ENCODE measurements at places on chromosomes 11 and 22. TPM values are rescaled to one million over a fixed set of nuclear protein-coding genes. Genes with fewer than 3 reads are reported as not detected.

DNA sequence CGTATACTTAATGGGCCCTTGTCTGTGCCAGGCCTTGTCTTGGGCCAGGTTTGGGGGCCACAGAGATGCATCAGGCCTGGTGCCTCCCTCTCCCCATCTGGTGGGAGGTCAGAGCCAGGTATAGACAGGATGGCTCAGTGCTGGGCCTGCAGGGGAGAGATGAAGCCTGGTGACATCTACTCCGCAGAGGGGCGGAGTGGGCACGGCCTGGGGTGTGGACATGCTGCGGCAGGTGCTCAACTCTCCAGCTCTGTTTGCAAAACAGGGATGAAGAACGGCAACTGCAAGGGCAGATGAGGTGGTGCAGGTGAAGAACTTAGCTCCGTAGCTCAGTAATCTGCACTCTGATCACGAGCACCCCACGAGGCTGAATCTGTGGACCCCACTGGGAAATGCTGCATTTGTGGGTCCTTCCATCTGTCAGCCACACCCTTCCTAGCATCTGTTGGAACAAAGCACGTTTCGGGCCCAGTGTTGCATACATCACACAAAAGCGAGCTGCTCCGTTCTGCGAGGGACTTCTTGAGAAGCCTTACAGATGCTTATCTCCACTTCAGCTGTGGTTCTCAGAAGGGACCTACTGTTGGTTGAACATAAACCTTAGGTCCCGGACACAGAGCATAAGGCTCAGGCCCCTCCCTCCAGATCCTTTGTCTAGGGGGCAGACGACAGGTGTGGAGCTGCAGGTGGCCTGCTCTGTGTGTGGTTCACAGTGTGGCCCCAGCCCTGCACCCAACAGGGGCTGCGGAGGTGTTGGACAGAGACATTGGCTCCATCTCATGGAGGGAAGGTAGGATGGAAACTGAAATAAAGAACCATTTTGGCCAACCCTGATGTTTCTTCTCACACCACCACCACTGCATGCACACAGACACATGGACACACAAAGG, 78.3 kb downstream of the LRRC32 start:
- peak; percentile 71 for DNase-seq

DNA sequence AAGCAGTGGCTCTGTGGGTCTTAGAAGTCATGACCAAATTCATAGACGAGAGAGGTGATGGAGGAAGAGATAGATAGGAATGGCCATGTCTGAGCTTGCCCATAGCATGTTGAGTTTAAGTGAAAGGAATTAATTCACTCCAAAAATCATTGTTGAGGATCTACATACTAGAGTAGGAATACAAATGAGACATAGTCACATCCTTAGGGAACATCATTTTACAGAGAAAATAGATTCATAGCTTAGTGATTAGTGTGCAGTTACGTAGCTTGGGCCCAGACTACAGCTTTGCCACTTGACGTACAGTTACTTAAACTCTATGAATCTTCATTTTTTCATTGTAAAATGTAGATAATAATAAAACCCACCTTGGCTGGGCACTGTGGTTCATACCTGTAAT, 21.4 kb upstream of the BMAL1 start:
- no peak for DNase-seq

- no peak for DNase-seq
Measured at GRCh38 chr11:62514151-62514550, 32.5 kb downstream of the AHNAK start.

GRCh38 chr11:12897390-12897789, 111.7 kb upstream of the RASSF10 start:
- no peak for DNase-seq

The C1QTNF4 gene
- 3.5 TPM for total RNA-seq

The KCNK4 gene
- total RNA-seq = not detected

The MEI1 gene
- total RNA-seq = 1.4 TPM

The RIN1 gene
- 12.7 TPM for total RNA-seq

DNA sequence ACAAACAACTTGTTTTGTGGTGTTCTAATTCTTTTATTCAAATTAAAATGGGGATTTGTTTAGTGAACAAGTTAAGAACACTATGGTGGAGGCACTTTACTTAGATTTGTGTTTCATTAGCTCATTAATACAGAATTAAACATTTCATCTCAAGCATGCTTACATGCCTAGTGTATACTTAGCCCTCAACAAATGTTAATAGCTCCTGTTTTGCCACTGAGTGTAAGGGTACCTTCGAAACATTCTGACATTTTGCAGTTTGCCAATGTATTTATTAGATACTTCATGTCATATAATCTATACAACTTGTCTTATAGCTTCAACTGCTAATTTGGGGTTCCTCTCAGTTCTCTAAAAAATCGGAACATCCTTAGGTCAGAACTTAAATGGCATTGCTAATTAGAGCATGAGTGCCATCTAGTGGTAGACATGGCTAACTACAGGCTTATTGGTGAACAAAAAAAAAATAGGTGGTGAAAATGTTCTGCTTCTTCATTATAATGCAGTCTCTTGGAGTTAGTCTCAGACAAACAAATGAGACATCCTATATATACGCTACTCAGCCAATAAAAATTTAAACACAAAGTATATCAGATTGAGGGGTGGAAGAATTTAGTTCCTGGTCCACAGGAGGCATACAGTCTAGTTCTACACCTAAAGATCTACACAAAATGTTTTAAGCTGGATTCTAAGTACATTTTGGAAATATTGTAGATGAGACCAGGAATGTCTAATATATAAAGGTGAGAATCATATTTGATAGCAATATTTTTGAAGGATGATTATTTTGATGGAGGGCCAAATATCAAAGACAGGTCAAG, 4.9 kb upstream of the CNTN5 start:
- DNase-seq = peak; percentile 22

DNA sequence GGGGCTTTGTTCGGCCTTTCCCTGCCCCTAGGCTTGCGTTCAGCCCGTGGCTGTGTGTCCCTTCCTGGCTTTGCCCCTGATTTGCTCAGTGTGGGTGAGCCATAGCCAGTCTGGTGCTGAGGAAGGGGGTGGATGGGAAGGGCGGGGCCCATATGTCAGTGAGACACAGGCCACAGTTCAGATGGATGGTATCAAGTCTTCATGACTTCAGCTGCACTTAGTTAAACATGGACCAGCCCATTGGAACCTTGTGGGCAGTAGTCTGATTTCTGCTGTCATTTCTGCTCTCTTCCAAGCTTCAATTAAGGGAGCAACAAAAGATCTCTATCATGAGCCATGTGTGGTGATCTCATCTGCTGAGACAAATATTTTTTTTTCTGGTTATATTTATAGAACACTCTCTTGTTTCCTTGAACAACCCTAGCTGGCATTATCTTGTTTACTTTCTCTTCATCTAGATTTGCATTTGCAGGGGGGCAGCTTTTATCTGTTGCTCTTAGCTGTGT, 21.6 kb upstream of the PEX26 start:
- peak; percentile 62 for DNase-seq

DNA sequence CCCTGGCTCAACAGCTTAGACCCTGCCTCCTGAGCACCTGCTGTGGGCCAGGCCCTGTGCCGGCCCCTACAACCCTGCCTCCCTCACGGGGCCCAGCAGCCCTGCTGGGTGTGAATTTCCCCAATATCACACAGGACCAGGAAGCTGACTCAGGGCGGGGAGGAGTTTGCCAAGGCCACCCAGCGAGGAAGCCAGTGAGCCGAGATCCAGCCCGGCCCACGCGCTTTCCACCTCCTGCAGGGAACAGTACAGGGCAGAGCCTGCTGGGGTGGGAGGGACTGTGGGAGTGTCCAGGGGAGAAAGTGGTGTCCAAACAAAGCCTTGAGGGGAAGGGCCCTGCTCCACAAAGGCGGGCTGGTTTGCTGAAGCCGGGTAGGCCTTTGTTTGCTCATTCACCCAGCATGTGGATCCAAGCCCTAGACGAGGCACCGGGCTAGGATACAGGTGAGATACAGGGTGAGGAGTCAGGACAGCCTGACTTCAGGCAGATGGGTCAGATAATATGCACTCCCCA, 26.8 kb downstream of the RPL3 start:
- peak; percentile 90 for DNase-seq

GRCh38 chr11:16311831-16312230, 44.5 kb downstream of the SOX6 start:
- no peak for DNase-seq

GRCh38 chr22:17065433-17065832, 19.4 kb upstream of the IL17RA start:
- no peak for DNase-seq

DNA sequence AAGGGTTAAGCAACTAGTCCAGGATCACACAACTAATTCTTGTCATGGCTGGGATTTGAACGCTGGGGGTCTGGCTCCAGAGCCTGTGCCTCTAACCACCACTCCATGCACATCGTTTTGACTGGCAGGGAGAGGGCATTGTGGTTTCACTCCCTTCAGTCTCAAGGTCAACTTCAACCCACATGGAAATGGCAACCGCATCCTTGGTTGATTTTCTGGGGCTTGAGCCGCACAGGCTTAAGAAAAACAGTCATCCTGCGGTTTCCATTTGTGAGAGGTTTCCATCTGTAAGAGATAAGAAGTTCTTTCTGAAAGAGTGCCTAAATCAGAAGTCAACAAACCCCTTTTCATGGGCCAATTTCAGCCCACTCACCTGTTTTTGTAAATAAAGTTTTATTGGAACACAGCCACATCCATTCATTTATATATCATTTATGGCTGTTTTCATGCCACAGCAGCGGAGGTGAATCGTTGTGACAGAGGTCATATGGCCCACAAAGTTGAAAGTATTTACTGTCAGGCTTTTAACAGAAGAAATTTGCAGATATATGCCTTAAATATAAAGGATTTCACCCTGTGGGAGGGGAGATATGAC, 65.7 kb downstream of the SGSM1 start:
- no peak for DNase-seq

GRCh38 chr22:19848298-19849224, 6.1 kb downstream of the GNB1L start:
- no peak for DNase-seq

- DNase-seq = no peak
Measured at GRCh38 chr11:45361551-45361950, 75.4 kb upstream of the SYT13 start.

The MRGPRG gene
- total RNA-seq = not detected

The KRTAP5-8 gene
- 1.1 TPM for total RNA-seq

GRCh38 chr22:31332010-31332409, 14.1 kb downstream of the PATZ1 start:
- no peak for DNase-seq

GRCh38 chr11:132211479-132211878, 841.1 kb downstream of the NTM start:
- DNase-seq = no peak

The KCNK7 gene
- total RNA-seq = 1.7 TPM

DNA sequence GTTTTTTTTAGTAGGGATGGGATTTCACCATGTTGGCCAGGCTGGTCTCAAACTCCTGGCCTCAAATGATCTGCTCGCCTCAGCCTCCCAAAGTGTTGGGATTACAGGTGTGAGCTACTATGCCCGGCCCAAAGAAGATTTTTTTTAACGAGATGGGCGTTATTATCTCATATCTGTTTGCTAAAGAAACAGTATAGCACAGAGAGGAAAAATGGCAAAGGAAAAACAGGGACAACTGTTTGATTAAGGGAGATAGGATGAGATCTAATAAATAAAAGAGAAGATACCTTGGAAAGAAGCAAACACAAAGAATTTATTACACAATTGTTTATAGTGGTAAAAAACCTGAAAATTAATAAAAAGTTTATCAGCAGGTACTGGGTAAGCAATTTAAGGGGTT, 10.4 kb upstream of the CEP295 start:
- DNase-seq = no peak

GRCh38 chr11:111680486-111681175, 78.4 kb downstream of the SIK2 start:
- DNase-seq = no peak

GRCh38 chr11:8682303-8683114, at the start of the genes RPL27A and TRIM66:
Gene RPL27A (plus strand): TSS chr11:8682792. CDS start chr11:8682814, 22 bp downstream.
Gene TRIM66 (minus strand): TSS chr11:8682665. CDS start chr11:8672274, 10,391 bp downstream.
- DNase-seq = peak; percentile 99

The MMP8 gene
- total RNA-seq = not detected

The APOC3 gene
- total RNA-seq = 0.60 TPM

DNA sequence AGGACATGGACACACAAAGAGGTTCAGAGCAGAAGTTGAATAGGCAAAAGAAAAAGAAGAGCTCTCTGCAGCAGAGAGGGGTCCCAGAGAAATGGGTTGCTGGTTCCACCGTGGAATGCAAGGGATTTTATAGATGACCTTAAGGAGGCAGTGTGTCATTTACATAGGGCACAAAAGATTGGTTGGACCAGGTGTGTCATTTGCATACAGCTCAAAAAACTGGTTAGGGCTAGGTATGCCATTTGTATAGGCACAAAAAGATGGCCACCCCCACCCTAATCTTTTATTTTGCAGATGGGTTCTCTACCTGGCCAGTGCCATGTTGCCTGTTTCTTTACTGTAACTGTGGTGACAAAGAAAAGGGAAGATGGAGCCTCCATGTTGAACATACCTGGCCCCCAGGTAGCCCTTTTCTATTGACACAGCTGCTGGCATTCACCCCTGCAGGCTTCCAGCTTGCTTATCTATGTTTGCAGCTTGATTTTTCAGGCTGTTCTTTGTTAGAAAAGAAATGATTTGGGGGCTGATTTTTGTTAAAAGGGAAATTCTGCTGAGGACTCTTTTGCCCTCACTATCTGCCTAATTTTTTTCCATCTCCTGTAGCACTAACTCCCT, 3.1 kb upstream of the CAVIN3 start:
- no peak for DNase-seq

- no peak for DNase-seq
Measured at GRCh38 chr22:49517211-49517610, 310.5 kb downstream of the BRD1 start.

The ACR gene
- total RNA-seq = 0.41 TPM

The TSGA10IP gene
- total RNA-seq = not detected

DNA sequence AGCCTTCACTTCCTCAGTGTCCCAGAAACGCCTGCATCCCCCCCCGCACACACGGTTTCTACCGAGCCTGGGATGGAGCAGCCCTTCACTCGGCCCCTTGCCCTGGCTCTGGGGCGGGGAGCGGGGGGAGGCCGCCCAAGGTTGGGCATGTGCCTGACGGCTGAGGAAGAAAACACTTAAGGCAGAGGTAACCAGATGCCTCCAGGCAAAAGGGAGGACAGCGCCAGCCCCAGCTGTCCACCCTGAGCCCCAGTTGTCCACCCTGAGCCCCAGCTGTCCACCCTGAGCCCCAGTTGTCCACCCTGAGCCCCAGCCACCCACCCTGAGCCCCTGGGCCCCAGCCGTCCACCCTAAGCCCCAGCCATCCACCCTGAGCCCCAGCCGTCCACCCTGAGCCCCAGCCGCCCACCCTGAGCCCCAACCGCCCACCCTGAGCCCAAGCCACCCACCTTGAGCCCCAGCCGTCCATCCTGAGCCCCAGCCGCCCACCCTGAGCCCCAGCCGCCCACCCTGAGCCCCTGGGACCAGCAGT, 3.8 kb upstream of the TTLL8 start:
- no peak for DNase-seq

The KIF18A gene
- total RNA-seq = 2.5 TPM

The XKR3 gene
- not detected for total RNA-seq

The CALCA gene
- total RNA-seq = not detected

Data from mucosa of descending colon (tissue), 3 donors.